ENCODE measurements at places on chromosomes 13 and 19. TPM values are rescaled to one million over a fixed set of nuclear protein-coding genes. Genes with fewer than 3 reads are reported as not detected.

GRCh38 chr13:28041501-28041900 lies 53.0 kb upstream of the URAD start:
- no peak for DNase-seq

- no peak for DNase-seq
These were observed 941 bp downstream of the ZNF160 start for GRCh38 chr19:53102206-53102755.

Gene LTBP4
- total RNA-seq = 6.1 TPM

Gene FUT1
- total RNA-seq = 8.0 TPM

Gene ZNF471
- total RNA-seq = 1.8 TPM

Gene RASL11A
- 3.8 TPM for total RNA-seq

GRCh38 chr19:49216071-49216470 lies 58.5 kb downstream of the TRPM4 start:
- no peak for DNase-seq

DNA sequence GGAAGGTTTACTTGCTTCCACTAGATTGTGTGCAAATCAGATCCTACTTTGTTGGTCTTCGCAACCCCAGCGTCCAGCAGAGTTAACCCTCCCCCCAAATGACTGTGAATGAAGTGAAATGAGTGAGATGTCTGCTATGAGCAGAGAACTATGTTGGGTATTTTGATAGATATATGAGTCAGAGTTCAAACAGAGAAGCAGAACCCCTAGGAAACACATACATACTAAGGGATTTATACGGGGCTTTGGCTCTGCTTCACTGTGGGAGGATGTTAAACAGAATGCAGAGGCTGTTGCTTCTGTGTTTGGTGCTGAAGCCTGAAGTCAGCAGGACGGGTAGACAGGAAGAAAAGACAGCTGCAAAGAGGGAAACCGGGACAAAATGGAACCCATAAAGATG lies 197.0 kb downstream of the MZT1 start:
- no peak for DNase-seq

DNA sequence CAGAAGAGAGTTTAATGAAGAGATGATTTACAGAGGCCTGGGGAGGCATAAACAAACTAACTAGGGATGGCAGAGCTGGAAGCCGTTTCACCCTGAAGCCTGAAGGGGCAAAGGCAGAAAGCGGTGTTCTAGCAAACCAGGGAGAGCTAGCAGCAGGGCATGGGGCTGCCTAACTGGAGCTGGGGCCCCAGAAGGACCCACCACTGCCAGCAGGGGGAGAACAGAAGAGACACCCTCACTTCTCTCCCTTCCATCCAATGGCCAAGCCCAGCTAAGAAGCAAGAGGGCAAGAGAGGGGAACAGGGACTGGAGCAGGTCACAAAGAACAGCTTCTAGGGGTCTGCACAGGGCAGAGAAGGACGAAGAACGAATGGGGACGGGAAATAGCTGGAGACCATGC lies 195.5 kb downstream of the KATNAL1 start:
- no peak for DNase-seq

Gene LINGO3
- not detected for total RNA-seq

DNA sequence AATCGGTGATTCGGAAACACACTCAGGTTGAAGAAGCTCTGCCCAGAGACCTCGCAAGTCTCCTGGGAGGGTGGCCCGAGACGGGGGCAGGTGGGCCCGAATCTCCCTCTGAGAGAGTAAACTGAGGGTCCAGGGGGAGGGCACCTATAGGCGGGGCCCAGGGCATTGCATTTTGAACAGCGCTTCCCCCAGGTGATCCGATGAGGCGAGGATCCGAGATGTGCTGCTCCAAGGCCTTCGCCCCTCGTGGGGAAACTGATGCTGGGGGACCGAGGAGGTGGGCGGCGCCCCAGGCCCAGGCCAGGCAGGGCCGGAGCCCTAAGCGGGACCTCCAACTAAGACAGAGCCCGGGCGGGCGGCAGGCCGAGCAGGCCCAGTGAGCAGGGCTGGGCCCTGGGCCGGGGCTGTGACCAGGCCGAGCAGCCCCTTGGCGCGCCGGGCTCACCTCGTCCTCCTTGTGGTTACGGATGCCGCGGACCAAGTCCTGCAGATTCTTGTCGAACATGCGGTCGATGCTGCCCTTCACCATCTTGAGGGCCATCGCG lies 500 bp downstream of the AP3D1 start:
- DNase-seq = no peak

Gene CGB8
- total RNA-seq = not detected

Gene ZNF254
- total RNA-seq = 10.7 TPM

- no peak for DNase-seq
These were observed 158.0 kb downstream of the VWA8 start for GRCh38 chr13:41802684-41803444.

DNA sequence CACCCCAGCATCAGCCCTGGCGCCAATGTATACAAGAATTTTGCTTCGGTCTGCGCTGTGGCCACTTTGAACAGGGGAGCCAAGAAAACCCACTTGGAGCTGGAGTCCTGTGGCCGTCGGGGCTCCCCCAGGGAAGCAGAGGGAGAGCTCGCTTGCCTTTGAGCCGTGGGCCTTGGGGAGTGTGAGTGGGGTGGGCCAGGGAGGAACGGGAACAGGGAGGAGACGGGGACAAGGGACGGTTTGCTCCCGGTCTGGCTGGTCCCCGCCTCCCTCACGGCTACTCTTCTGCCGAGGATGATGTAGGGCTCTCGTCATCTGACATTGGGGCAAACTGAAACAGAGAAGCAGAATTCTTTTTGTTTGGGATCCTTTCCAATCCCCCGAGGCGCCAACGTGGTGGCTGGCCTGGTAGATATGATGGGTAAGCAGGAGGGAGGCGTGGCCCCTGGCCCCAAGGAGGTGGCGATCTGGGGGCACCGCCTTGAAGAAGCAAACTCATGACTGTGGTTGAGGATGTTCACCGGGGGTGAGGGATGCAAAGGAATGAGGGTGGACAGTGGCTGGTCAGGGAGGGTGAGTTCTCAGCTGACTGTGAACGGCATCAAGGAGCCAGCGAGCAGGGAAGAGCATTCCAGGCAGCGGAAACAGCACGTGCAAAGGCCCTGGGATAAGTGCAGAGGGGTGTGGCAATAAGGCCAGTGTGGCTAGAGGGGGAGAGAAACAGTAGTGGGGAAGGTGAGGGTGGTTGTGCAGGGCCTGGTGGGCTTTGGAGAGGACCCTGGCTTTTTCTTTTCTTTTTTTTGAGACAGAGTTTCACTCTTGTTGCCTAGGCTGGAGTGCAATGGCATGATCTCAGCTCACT lies 10.9 kb upstream of the SPC24 start:
- no peak for DNase-seq

Gene JOSD2
- total RNA-seq = 18.3 TPM

Gene TEX26
- not detected for total RNA-seq

- DNase-seq = no peak
These were observed 18.5 kb upstream of the MISP start for GRCh38 chr19:732148-733069.

GRCh38 chr19:44808463-44809371 lies at the start of gene BCAM:
Gene BCAM, plus strand, starts transcription at chr19:44809103. Its CDS starts 22 bp downstream, at chr19:44809125.
- DNase-seq = no peak

Gene SIGLEC12
- not detected for total RNA-seq

DNA sequence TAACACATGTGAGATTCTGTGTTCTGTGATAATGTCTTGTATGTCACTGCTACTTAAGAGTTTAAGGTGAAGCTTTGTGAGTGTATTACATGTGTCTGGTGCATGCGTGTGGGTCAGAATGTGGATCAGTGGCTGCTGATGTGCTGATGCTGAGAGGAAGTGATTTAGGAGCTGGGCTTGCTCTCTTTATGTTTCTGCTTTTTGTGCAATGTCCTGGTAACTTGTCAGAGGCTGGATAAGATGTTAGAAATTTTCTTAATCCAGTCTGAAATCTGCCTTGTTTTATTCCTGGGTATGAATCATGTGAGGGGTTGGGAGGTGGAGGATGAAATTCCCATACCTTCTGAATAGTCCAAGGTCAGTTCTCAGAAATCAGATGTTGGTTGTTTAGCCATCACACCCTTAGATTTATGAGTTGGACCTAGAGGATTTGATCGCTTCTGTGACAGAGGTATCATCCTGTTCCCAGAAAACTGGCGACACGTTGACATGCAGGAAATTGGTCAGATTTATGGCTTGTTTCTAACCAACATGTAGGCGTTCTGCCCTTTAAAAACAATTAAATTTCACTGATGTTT lies 24.5 kb upstream of the CXCL17 start:
- no peak for DNase-seq

Gene HRC
- not detected for total RNA-seq

- no peak for DNase-seq
These were observed 8.2 kb downstream of the KLHL26 start for GRCh38 chr19:18645035-18645511.

Gene ZNF90
- 0.66 TPM for total RNA-seq

DNA sequence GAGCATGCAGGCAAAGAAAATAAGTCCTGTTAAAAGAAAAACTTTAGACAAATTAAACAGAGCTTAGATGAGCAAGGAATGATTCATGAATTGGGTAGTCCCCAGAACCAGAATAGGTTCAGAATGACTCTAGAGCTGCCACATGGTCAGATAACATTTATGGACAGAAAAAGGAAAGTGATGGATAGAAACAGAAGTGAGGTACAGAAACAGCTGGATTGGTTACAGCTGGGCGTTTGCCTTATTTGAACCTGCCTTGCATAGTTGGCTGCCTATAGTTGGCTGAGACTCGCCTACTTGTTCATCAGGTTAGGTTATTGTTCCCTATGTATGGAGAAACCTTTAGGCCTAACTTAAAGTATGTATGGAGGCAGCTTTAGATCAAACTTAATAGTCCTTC lies 35.4 kb downstream of the WDFY2 start:
- DNase-seq = no peak

Gene CYP2S1
- 0.32 TPM for total RNA-seq

DNA sequence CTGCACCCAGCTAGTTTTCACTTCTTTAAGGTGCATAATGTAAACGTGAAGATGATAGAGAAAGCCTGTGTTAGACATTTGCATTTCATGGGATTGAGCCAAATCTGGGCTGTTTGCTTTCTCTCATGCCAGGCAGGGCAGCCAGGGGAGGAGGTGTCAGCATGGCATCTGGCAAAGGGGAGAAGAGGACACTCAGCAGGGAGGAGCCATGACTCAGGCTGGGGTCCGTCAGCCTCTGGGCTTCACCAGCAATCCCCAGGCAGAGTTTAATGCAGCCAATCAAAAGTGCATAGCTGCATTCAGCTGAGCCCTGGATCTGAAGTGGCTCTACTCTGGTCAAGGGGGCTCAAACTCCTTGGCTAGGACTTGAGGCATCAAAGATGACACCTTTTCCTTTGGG lies 23.5 kb downstream of the EBPL start:
- no peak for DNase-seq

Gene LILRA1
- not detected for total RNA-seq

DNA sequence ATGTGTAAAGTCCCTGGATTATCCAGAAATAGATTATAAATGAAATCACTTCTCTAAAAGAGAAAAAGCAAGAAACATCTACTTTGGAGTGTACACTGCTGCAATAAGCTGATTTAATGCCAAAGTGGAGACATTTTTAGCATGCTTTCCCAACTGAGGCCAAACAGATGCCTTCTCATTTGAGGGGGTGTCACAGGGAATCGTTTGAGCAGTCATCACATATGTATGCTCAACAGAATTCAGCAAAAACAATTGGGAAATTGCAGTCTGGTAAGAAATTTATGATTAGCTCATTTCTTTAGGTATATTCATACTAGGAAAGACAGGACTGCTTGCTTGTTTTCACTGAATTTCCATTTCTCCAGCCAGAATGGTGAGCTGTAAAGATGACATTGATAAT lies 27.3 kb upstream of the TPP2 start:
- DNase-seq = no peak

DNA sequence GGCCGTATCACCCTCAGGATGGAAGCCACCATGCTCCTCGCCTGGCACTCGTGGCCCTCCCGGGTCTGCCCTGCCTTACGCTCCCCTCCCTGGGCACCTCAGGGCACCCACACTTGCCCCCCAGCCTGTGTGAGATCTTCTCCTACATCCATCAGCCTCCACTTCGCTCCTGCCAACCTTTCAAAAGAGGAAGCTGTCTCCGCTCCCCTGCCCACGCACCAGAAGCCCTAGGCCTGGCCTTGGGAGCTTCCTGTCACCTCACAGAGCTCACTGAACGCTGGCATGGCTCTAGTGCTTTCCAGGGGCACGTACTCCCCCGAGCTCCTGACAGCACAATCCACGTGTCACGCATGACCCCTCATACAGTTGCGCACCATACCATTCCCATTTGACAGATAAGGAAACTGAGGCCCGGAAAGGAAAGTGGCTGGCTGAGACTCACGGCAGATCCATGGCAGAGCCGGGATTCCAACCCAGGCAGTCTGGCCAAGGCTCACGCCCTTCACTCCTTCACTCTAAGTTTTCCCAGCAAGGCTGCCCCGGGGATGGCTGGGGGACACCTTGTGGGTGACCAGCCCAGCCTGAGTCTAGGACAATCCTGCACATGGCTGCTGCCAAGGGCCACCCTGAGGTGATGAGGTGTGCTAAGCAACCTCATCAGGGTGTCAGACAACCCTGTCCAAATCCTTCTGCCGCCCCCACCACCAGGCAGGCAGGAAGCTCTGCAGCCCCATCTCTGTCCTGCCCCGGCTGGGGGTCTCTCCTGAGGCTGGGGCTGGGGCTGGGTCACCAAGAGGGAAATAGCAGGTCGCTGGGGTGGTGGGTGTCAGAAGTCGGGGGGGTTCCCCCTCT lies 19.3 kb downstream of the PPP1R12C start:
- DNase-seq = no peak

DNA sequence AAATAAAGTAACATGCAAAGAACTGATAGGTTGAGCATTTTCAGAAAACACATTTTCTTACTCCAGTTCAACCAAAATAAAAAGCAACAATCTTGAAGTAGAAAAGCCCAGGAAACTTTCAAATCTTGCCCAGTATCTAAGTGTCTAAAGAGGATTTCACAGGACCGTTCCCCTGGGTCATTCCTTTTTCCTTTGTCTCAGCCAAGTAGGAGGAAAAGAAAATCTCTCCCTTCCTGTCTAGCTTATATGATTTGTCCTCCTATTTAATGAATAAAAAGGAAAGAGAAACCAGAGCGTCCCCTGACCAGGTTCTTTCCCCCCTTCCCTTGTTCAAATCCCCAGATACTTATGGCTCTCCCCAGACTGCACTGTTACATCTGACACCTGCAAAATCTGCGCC lies 248.0 kb downstream of the KCTD12 start:
- DNase-seq = no peak

Gene FAM83E
- 0.73 TPM for total RNA-seq

Gene CDC16
- 40.7 TPM for total RNA-seq

GRCh38 chr19:33482476-33482875 lies 39.1 kb downstream of the PEPD start:
- no peak for DNase-seq

- DNase-seq = no peak
These were observed 188.2 kb downstream of the GPC5 start for GRCh38 chr13:91586609-91587008.

Gene PGLYRP2
- 0.04 TPM for total RNA-seq

- no peak for DNase-seq
These were observed 9.4 kb downstream of the ARHGAP33 start for GRCh38 chr19:35784503-35785338.

Gene MRPL57
- total RNA-seq = 31.0 TPM

- peak; percentile 79 for DNase-seq
These were observed 205.1 kb downstream of the DACH1 start for GRCh38 chr13:71661921-71662320.

- DNase-seq = no peak
These were observed 772 bp downstream of the GPC6 start for GRCh38 chr13:93227280-93227877.

- no peak for DNase-seq
These were observed 2.5 kb downstream of the PRTN3 start for GRCh38 chr19:843180-843835.
